ENCODE measurements at places on chromosomes 6 and 20.

DNA sequence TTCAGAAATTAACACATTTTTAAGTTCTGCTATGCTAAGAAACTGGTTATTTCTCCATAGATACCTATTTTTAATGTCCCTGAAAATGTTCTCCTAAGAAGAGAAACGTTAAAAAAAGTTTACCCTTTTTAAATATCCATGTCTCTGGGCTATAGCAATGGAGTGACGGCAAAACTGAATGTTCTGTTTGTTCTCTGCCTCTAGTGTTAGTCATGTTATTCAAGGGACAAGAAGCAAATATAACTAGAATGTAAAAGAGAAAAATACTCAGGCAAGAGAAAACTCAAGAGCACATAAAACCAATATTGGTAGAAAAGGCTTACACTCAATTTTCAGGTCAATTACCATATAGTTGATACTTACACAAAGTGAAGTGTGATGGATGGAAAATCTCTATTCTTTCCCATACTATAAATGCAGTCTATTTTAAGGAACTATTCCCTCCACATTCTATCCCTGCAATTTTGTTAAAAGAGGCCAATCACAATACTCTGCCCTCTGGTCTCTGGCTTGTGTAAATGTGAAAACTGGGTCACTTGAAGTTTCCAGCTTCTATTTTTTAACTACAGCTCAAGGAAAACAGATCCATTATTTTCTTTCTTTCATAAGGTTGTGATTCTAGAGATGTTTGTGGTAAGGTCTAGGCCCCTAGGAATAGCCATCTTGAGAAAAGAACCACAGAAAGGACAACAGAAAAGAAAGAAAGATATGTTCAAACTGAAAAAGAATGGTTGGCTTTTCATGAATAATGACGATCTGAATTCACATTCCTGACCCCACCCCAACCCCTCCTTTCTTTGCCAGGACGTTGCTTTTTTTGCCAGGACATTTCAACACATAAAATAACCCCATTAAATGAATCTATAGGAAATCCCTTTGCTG, 200.3 kb upstream of the FAM83B start:
- DNase-seq = no peak

GRCh38 chr6:125950293-125950692, 6.3 kb upstream of the HINT3 start:
- no peak for DNase-seq

GRCh38 chr20:22908437-22908836, 126.7 kb upstream of the SSTR4 start:
- no peak for DNase-seq

DNA sequence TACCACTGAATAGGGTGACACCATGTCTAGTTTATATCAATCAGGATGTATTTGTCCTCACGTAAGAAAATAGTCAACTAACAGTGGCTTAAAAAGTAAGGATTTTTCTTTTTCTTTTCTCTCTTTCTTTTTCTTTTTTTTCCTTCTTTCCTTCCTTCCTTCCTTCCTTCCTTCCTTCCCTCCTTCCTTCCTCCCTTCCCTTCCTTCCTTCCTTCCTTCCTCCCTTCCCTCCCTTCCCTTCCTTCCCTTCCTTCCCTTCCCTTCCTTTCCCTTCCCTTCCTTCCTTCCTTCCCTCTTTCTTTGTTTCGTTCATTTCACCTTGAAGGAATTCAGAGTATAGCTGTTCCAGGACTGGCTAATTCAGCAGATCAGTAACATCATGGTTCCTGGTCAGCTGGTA, 83.2 kb downstream of the SOX4 start:
- no peak for DNase-seq
